ENCODE measurements at places on chromosomes 6 and 20. TPM values are rescaled to one million over a fixed set of nuclear protein-coding genes. Genes with fewer than 3 reads are reported as not detected.
A peak's percentile ranks its signal among the peaks of the same experiment; 100 is the strongest.

- DNase-seq: peak; percentile 30
Observed at GRCh38 chr6:122730775-122731386, 48.6 kb upstream of the FABP7 start.

DNA sequence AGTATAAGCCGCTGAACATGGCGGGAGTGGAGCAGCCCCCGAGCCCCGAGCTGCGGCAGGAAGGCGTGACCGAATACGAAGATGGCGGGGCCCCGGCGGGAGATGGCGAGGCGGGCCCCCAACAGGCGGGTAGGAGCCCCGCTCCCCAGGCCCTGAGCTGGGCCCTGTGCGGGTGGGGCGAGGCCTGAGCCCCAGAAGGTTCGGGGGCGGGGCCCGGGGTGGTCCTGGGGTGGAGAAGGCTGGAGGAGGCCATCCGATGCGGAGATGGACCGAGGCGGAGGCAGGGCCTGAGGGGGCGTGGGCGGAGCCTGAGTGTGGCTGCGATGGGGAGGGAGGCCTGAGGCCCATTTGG is 7.1 kb downstream of the L3MBTL1 start:
- DNase-seq: peak; percentile 22

- DNase-seq: peak; percentile 65
Observed at GRCh38 chr20:19250346-19250745, 37.9 kb downstream of the SLC24A3 start.

DNA sequence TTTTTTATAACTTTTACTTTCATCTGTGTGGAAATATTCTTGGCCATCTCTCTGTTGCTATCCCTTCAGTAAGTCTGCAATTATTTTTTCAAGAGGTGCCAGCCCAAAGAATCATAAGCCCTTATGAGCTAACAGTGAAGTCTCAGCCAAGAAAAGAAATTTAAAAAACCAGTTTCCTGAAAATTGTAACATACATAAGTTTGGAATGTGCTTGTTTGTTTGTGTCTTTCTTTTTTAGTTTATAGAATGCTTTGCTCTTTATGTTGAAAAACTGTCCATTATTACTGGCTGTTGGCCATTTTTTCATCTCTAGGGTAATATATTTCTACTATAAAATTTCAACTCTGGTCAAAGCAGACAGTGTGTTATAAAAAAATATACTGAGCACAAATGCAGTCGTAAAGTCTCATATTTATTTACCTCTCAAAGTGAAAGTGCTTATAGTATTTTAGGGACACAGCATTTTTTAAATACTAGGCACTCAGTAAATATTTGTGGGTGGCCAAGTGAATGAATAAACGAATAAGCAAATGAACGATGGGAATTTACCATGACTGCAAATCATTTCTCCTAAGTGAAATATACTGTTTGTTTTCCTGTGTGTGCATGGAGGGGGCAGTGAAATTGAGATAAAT is 659.7 kb downstream of the KIF16B start:
- DNase-seq: no peak

DNA sequence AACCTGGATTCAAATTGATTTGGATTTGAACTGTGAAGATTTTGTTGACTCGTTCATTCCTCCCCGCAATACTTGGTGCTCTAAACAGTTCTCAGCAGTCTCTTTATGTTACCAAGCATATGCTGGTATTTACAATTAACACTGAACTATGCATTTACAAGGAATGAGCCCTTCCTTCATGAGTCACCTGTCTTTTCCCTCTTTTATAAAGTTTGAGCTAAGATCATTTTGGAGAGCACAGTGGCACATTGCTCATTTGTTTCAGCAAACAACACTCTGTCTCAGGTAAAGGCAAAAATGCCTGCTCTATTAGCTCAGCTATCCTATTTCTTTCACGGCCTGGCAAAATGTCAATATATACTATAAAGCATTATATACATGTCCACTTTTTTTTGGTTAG is 285.4 kb downstream of the PHACTR1 start:
- DNase-seq: no peak

DNA sequence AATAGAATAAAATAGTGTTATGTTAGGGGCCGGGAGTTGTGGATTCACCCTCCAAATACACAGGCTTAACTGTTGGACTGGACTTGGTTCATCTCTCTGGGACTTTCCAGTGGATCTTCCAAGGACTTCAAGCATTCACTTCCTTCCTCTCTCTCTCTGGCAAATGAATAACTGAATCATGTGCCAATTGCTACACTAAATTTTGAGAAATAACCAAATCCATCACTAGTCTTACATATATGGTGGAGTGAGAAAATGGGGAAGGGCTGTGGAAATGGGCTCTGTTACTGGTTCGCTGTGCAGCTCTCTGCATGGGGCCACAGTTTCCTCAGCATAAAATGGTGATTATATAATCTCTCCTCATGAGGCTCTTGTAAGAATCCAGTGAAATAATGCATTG is 6.8 kb upstream of the KIAA1755 start:
- no peak for DNase-seq

DNA sequence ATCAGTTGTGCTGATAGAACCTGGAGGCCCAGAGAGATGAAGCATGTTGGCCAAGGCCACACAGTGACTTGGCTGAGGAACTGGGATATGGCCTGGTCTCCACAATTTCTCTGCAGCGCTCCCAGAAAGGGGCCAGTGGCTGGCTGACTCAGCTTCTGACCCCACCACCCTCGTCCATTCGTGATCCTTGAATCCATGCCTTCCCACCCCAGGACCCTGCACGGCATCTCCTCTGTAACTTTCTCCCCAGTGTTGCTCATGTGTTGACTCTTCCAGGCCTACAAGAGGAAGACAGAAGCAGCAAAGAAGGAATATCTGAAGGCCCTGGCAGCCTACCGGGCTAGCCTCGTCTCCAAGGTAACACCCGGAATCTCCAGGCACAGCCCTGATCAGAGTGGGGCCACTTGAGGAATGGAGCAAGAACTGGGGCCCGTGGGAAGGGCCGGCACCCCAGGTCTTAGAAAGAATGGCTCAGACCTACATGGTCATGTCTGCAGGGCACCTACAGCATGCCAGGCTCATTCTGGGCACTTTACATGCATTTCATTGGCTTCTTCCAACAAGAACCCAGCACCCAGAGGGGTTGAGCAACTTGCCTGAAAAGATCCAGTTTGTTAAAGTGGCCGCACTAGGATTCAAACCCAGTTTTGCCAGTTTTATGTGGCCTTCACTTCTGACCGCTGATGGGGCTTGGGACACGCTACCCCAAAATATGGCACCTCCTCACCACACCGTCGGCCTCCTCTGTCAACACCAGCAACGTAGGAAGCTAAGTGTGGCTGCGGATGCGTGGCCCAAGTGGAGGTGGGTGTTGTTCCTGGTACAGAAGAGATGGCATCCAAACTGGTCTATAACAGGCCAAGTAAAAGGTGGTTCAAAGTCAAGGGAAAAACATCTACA is 122.2 kb downstream of the JPH2 start:
- DNase-seq: no peak

- no peak for DNase-seq
Observed at GRCh38 chr6:45073771-45074170, 254.4 kb upstream of the RUNX2 start.

- no peak for DNase-seq
Observed at GRCh38 chr6:147418523-147418922, 90.0 kb upstream of the SAMD5 start.

GRCh38 chr6:161891542-161891941 is 617.7 kb upstream of the AGPAT4 start:
- no peak for DNase-seq

DNA sequence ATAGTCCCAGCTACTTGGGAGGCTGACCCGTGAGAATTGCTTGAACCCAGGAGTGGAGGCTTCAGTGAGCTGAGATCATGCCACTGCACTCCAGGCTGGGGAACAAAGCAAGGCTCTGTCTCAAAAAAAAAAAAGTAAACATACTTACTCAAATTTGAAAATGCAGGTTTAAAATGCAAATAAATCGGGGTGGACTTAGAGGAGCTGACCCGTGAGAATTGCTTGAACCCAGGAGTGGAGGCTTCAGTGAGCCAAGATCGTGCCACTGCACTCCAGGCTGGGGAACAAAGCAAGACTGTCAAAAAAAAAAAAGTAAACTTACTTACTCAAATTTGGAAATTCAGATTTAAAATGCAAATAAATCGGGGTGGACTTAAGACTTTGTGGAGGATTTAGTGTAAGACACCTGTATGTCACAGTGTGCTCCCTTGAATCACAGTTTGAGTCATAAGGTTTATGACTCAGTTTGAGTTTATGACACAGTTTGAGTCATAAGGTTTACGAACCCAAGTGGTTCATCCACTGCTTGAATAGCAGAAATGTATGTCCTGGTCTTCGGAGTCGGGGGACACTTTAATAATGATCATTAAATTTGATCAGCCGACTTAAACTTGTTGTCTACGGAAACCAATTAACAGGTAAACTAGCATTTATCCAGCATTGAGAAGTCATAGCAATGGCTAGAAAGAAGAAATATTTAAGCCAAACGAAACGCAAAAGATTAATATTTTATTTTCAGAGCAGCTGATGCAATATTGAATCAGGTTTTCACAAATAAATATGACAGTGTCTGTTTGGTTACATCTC is 6.8 kb upstream of the MRPS10 start:
- DNase-seq: peak; percentile 89

DNA sequence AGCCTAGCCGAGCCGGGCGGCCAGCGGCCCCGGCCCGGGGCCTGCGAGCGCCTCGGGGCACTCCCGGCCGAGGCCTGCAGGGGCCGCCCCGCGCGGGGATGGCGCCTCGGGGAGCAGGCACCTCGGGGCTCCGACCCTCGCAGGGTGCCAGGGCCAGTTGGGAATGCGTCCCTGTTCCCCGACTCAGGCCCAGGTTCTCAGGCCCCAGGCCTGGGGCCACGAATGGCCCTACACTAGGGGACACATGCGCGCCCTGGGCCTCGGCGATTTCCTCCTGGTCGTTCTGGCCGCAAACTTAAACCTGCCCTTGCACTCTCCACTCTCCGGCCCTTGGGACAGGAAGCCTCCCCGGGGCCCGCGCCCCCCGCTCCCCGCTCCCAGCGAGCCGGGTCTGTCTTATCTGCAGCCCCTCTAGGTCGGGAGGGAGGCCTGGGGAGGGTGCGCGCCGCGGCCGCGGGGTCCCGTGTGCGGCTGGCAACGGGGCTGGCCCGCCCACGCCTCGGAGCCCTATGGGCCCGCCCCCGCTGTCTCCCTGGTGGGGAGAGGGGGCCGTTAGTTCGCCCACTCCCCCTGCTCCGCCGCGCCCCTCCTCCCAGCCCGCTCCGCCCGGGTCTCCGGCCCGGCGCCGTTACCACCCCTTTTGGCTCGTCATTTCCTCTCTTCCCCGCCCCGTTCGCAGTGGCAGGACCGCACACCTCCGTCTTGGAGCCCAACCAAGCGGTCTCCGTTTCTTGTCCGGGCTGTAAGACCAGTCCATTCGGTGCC is 611 bp downstream of the NFYA start:
- DNase-seq: peak; percentile 79

GRCh38 chr6:9224539-9224938 is 789.2 kb upstream of the SLC35B3 start:
- peak; percentile 16 for DNase-seq

DNA sequence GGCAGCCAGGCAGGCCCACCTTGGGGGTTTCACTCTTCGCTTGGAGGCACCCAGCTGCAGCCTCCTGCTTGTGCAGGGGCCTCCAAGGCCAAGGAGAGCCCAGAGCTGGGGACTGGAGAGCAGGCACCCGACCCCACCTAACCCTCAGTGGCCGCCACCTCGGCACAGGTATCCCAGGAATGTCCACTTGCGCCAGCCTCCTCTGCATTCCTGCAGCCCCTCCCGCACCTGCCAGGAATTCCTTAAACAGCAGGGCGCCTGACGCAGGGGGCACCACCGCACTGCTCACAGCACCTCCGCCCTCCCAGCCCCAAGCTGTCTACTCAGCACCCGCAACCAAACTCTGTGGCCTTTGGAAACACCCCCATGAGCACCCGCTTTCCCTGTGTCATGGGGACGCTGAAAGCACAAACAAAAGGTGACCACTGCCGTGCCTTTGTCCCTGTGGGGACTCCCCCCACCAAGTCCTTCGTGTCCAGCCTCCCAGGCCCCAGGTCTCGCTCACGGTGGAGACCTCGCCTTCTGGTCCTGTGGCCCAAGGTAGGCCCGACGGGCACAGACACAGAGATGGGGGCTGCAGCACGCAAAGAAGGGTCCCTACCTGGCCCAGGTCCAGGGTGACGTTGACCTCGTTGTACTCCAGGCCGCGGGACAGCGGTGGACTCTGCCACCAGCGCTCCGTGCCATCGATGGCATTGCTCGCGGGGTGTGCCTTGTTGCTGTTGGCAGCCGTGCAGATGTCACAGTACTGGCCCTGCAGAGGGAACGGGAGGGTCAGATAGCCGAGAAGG is 5.1 kb downstream of the LAMA5 start:
- DNase-seq: no peak

DNA sequence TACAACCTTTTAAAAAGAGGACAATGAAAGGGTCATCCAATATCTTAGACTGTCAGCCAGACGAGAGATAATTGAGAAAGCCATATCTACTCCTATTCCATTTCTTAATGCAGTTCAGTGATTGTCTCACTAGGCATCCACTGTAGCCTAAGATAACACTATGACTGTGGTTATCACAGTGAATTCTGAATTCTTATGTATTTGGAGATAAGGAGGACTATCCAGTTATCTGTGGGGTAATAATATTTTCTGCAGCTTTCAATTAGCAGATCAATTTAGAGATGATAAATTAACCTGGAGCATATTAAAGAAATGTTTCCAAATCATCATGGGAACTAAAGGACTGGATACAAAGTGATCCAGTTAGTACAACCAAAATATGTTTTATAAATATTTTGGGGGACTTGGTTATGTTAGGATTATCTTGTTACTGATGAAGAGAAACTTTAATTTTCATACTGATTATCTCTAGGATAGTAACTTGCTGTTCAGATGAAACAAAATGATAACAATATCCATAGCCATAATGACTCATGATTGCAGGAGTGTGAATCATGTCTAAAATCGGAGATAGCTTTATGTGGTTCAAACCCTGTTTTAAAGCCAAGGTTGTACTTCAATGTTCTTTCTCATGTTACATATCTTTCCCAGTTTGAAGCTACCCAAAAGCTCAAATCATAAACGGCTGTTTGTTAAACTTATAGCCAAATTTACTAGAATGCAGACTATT is 1152.0 kb downstream of the HACE1 start:
- no peak for DNase-seq

The FIG4 gene
- 11.7 TPM for total RNA-seq

The SRSF12 gene
- not detected for total RNA-seq

The FHL5 gene
- not detected for total RNA-seq

The C20orf202 gene
- not detected for total RNA-seq

The CRYBG1 gene
- 74.4 TPM for total RNA-seq

The PSORS1C1 gene
- 0.88 TPM for total RNA-seq

The ATP6V1G2 gene
- 2.3 TPM for total RNA-seq

The UBE2C gene
- 673 TPM for total RNA-seq

Data from RPMI7951 (cell line).